Cardiac muscle cell (in vitro differentiated cells and primary cell): ENCODE measurements at places on chromosomes 1 and 21.

DNA sequence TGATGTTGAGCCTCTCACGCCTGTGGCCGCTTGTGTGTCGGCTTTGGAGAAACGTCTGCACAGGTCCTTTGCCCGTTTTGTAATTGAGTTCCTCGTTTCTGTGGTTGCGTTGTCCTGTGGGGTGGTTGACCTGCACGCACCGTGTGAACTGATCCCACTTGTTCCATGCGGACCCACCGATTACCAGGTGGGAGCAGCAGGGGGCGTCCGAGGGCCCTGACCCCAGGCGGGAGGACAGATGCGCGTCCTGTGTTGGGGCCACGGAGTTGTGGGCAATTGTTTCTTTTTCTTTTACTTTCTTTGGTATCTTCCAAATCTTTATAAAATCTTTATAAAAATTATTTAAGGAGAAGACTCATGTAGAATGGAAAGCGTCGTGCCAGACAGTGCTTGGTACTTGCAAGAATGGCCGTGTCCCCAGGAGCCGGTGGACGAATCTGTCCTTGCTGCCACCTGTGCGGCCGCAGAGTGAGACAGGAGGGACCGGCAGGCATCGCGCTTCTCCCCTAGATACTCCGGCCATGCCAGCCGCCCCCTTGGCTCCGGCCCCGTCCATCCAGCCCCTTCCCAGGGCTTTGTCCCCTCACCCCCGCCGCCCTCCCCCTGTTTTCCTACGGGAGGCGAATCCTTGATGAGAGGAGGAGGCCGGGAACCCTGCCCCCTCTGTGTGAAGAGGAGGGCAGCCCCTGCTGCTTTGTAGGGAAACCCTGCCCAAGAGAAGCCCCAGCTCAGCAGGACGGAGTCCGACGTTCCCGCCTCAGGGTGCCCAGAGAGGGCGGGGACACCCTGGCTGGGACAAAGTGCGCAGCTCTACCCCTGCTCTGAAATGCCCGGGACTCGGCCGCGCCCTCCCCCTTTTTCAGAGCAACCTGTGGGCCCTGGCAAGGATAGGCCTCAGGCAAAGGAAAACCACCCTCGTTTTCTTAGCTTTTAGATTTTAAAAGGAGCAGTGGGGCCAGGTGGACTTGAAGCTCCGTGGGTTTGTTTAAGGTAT, 41.7 kb downstream of the PRKCZ start:
- peak; percentile 62 for DNase-seq

- DNase-seq, result no peak
Measured at GRCh38 chr1:58966103-58966916, 182.5 kb upstream of the JUN start.

DNA sequence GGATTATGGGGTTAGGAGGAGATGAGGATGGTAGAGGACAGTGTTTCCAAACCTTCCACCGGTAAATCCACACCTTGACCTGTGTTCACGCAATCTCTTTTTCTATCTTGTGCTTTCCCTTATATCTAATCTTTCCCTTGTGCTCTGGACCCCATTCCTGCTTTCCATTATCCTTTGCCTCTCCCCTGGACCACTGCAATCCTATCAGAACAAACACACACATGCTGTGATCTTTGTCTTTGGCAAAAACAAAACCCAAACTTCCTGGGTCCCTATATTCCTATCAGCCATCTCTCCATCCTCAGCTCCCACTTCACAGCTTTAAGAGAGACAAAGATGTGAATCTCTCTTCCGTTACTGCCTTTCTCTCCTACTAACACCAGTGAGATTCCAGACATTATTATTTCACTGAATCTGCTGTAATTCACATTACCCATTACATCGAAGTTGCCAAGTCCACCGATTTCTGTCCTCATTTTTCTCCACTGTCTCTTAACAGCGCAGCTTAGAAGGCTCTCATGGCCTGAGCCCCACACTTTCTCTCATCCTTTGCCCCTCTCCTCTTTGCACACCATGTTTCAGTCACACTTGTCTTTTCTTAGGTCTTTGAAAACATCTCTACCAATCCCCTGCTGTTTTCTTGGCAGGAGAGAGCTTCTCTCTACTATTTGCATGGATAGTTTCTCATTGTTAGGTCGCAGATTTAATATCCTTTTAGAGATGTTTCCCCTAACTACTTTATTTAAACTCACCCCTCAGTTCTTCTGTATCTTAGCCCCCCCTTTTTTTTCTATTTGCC, 230.0 kb upstream of the B3GALT2 start:
- DNase-seq, result no peak

GRCh38 chr1:161824618-161825017, 58.5 kb downstream of the ATF6 start:
- DNase-seq, result no peak

DNA sequence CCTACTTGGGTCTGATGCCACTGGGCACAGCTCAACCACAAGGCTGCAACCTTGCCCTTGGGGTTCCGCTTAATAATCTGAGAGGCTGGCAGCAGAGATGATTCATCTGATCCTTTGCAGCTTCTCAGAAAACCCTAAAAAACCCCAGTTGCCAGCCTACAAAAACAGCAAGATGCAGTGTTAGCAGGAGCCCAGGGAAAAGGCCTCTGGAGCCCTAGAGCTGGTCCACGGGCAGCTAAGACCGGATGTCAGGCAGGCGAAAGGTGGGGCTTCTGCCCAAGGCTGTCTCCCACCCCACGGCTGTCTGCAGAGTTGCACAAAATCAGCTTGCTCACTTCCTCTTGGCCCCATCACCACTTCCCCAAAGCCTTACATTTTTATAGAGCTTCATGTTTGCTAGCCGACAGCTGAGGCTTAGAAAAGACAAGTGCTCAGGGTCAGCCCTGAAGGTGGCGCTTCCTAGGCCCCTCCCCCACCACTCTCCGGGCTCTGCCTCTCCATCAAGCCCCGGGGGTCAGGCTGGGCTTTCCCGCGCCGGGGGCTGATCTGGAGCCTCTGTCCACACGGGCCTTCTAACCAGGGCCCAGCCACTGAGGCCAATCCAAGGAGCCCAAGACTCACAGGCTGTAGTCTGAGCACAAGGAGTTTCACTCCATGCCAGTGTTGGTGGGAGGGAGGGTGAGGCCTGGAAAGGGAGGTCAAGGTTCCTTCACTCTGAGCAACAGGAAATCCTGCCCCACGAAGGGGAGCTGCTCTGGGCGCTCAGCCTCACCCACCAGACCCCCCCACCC, 4.2 kb upstream of the ADORA3 start:
- DNase-seq, result peak; percentile 76

DNA sequence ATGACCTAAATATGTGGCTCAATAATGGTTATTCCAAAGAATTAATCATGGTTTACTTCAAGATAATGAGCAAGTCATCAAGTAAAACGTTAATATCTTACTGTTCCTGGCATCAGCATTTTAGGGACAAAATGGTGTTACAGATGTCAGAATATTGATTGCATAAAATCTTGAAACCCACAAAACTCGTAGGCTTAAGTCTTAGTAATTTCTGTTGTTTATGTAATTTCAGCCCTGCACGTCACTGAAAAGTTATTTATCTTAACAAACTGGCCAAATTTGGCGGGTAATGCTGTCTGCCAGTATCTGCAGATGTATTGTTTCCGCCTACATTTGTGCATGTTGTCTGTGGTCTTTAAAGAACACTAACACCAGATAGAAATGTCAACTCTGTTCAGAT, 25.8 kb downstream of the CDC7 start:
- DNase-seq, result peak; percentile 86

- no peak for DNase-seq
Measured at GRCh38 chr1:80441664-80442063, 1359.1 kb upstream of the ADGRL2 start.

DNA sequence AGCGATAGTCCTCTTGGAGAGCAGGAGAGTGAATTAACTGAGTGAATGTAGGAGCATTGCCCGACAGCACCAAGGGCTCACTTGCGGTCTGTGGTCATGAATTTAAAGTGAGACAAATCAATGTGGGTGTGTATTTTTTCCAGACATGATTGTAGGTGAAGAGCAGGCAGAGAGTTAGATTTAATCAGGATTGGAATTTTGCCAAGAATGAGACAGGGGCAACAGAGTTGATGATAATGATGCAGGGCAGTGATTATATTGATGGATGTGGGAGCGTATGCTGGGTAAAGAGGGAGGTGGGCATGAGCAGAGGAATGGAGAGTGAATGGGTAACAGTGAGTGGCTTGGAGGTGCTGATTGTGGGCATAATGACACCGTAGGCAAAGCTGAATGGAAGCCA, 20.0 kb upstream of the SYT6 start:
- no peak for DNase-seq

- DNase-seq, result no peak
Measured at GRCh38 chr1:227094249-227094966, 154.3 kb downstream of the COQ8A start.

GRCh38 chr1:116679091-116679827, 11.7 kb upstream of the IGSF3 start:
- no peak for DNase-seq

GRCh38 chr1:34163792-34164731, 968 bp downstream of the CSMD2 start:
- peak; percentile 14 for DNase-seq

GRCh38 chr21:46424039-46424591, 34.6 kb upstream of the DIP2A start:
- DNase-seq, result no peak

DNA sequence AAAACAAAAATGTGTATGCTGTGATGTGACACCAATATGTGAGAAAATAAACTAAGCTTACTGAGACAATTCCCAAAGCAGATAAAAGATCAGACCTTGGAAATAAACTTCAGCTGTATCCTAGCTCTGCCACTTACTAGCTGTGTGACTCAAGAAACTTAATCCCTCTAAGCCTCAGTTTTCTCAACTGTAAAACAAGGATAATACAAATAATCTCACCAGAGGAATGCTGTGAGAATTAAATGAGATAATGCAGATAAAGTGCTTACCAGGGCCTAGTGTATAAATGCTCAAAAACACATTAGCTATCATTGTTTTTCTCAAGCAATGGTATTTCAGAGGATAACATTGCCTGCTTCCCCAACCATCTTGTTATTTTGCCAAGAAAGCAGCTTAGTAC, 2.1 kb downstream of the HEATR1 start:
- DNase-seq, result no peak

DNA sequence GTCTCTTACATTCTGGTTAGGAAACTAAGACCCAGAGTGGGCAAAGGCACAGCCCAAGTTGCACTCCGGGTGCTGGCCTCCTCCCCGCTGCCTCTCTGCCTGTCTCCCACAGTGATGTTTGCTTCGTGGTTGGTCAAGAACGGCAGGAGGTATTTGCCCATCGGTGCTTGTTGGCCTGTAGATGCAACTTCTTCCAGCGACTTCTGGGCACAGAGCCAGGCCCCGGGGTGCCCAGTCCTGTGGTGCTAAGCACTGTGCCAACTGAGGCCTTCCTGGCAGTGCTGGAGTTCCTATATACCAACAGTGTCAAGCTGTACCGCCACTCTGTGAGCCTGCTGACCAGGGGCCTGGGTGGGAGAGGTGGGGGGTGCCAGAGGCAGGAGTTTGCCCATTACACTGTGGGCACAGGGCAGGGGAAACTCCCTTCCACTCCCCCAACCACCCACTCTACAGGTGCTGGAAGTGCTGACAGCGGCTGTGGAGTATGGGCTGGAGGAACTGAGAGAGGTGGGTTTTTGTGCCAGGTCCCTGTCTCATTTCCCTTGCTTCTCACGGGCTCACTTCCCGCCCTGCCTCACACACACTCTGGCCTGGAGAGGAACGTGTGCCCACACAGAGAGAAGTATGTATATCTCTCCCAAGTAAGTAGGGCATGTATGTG, 1.9 kb downstream of the BTBD19 start:
- peak; percentile 64 for DNase-seq

DNA sequence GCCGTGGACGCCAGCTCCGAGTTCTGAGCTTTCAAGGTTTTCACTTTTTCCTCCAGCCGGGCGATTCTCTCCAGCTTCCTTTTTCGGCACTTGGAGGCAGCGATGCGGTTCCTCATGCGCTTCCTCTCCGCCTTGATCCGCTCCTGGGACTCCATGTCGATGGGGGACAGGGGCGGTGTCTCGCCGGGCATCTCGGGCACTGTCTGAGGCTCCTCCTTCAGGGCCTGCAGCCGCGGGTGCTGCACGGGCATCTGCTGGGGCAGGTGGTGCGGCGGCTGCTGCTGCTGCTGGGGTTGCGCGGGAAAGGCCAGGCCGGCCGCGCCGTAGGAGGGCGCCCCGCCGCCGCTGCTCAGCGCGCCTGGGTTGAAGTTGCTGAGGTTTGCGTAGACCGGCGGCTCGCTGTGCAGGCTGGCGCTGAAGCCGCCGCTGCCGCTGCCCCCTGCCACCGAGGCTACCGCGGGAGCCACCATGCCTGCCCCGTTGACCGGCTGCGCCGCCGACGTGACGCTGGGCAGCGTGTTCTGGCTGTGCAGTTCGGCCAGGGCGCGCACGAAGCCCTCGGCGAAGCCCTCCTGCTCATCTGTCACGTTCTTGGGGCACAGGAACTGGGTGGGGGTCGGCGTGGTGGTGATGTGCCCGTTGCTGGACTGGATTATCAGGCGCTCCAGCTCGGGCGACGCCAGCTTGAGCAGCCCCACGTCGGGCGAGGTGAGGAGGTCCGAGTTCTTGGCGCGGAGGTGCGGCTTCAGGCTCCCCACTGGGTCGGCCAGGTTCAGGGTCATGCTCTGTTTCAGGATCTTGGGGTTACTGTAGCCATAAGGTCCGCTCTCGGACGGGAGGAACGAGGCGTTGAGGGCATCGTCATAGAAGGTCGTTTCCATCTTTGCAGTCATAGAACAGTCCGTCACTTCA, 1.4 kb downstream of the JUN start:
- peak; percentile 74 for DNase-seq

DNA sequence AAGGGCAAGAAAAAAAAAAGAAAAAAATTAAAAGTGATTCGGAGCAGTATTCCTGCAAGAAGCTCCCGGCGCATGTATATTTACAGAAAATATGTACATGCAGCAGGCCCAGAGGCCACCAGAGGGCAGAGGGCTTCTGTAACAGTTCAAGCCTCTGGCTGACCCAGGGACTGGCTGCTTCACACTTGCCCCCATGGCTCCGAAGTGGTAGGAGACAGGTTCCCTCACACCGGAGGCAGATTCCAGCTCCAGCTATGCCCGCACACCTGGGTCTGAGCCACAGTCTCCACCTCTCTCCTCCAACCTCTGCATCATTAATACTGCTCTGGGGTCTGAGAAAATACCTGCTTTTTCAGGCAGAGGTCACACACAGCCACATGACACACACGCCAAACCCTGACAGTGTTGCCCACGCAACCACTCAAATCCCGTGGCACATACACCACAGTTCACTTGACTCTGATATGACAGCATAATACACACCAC, 2.2 kb upstream of the ARHGAP30 start:
- DNase-seq, result peak; percentile 76

- DNase-seq, result peak; percentile 83
Measured at GRCh38 chr1:154479764-154480421, 22.1 kb upstream of the TDRD10 start.
